Activated naive CD4-positive, alpha-beta T cell treated with anti-CD3 and anti-CD28 coated beads, Interleukin-2, amount 50 U/mL, for 72 hours (primary cell): ENCODE measurements at places on chromosomes 1 and 21. TPM values are rescaled to one million over a fixed set of nuclear protein-coding genes. Genes with fewer than 3 reads are reported as not detected.

GRCh38 chr1:175520186-175520585 is 223.2 kb downstream of the TNR start:
- DNase-seq = no peak

GRCh38 chr1:29756085-29756484 is 519.8 kb downstream of the PTPRU start:
- no peak for DNase-seq

- no peak for DNase-seq
Measured at GRCh38 chr1:220974431-220974830, 95.2 kb downstream of the HLX start.

DNA sequence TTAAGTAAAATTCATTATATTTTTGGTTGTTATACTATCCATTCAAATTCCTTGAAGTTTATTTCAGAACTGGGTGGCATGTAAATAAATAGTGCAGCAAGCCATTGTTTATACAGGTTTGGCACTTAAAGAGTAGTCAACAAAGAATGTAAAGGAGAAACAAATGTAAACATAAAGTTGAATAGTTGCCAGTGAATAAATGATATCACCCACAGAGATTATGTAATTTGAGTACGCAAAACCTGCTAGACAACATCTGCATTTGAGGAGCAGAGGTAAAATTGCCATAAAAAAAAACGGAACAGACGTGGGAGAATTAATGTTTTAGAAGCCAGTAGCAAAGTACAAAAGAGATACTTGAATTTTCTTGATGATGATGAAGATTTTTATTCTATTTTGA is 111.6 kb downstream of the ADGRL2 start:
- no peak for DNase-seq

GRCh38 chr1:4590756-4591155 is 63.7 kb upstream of the AJAP1 start:
- no peak for DNase-seq

DNA sequence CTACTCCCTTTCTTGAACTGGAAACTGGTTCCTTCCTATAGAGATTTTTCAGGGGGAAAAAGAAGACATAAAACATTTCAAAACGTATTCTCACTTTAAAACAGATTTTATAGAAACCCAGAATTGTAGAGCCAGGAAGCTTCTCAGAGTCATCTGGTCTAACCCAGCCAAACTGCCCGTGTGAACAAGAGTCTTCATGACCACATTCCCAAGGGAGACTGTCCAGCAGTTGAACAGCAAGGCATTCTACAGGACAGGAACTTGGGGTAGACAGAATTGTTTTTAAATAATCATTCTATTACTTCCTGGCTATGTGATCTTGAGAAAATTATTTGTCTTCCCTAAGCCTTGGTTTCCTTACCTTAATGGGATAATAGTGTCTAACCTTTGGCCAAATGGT is 163.5 kb upstream of the IVNS1ABP start:
- no peak for DNase-seq

DNA sequence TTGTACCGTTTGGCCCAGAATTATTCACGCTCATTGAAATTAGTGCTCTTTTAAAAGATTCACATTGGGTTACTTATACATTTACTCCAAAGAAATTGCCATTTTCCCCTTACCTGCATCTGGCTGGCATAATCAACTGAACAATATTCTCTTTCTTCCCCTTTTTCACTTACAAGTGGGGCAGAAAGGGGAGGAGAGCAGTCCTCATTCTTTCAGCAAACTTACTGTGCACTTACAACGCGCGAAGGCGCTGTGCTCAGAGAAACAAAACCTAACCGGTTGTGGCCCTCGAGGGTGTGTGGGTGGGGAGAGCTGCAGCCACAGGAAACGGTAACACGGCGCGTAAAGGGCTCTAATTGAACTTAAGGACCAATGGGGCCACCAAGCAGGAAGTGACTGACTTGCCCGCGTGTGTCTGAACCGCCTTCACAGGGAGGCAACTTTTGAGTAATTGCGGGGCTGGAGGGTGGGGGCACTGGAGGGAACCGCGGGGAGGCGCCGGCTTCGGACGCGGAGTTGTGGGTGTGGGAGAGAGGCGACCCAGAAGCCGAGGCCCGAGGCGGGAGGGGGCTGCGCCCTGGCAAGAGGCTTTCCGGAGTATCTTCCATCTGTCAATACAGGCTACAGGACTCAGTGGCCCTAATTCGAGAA is 693 bp upstream of the PNRC2 start:
- DNase-seq = peak; percentile 87

GRCh38 chr1:222286011-222286410 is 261.9 kb downstream of the HHIPL2 start:
- DNase-seq = no peak

DNA sequence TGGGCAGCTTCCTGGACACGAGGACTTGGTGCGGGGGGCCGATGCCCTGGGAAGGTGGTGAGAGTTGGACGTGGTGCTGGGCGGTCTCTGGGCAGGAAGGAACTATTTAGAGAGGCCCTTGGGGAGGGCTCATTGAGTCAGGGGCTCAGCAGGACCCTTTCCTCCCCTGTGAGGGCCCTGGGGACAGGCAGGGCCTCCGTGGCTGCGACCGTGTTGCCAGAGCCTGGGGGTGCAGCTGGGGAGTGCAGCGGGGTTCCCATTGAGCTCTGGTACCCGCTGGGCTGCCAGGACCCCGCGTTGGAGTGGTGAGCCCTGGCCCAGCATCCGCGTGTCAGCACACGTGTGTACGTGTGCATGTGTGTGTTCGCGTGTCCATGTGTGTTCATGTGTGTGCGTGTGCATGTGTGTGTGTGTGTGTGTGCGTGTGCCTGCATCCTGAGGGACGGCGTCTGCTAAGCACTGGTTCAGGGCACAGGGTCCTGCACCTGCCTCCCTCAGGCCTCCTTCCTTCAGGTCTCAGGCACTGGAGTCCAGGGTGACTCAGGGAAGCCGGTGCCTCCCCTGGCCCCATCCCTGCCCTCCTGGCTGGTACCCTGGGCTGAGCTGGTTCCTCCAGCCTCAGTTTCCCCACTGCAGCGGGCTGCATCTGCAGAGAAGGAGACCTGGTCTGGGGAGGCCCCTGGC is 10.7 kb downstream of the RNF223 start:
- DNase-seq = no peak

DNA sequence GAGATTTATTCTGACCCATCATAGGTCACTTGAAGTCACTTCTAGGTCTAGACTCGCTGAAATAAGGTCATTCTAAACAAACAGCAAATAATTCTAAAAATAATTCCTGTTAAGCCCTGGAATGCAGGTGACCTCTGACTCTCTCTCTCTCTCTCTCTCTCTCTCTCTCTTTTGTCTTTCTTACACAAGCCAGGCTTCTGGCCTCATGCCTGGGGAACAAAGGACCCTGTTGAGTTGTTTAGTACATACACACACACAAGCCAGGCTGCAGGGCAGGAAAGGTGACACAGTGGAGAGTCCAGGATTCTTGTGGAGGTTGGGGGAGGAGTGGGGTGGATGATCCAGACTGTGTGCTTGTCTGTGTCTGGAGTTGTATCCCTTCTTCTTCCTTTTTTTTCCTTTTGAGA is 4.0 kb upstream of the MEX3A start:
- DNase-seq = no peak

DNA sequence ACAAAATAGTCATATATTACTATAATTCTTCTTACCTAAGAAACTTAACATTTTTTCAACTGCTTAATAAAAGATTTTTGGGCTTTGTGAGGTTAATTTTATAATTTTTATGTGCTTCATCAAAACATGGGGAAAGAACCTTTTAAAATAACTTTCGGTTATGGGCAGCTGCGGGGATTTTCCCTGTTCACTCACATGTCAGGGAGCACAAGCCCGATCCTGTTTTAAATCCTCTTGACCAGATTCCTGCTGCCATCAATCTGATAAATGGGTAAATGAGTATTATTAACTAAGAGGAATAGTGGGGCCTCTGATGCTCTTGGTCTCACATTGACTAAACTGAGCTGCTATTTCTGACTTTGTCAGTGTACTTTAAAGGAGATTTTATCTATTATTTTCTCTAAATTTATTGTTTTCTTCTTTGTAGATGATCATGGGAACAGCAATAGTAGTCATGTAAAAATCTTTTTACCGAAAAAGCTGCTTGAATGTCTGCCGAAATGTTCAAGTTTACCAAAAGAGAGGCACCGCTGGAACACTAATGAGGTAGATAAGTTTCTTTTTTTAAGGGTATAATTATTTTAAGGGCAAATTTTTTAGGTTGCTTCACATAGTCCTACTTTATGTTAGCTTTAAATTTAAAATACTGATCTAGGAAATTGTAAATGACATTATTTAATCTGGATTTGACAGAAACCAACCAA is 39.6 kb downstream of the CAMTA1 start:
- no peak for DNase-seq

GRCh38 chr1:41385398-41386195 is 24.4 kb downstream of the FOXO6 start:
- no peak for DNase-seq

GRCh38 chr1:31414980-31415370 is 2.0 kb downstream of the SERINC2 start:
- DNase-seq = no peak

DNA sequence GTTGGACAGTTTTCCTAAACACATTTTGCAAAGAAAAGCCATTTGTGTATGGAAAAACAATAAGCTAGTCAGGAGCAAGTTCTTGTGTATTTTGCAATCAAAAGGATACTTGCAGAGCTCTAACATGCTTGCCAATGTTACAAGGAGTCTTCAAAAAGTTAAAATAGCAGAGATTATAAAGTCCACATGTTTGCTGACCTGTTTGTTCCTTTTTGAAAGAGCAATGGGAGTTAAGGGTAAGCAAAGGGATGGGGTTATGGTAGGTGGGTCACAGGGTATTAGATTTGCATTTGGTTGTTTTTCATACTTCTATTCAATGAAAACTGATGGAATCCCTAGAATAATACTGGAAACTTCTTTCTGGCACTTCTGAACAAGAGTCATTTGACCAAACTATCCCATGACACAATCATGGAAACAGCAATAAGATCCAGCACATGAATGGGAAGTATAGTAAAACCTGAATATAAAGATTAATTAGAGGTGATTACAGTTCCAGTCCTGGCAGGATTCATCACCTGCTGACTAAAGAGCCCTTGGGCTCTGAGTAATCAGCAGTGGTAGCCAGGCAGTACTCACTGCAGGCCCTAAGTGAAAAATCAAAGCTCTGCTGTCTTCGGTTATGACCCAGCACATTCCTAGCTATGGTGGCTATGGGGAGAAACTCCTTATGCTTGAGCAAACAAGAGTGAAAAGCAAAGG is 27.1 kb upstream of the ZC3H11B start:
- DNase-seq = no peak

- no peak for DNase-seq
Measured at GRCh38 chr1:226425004-226425378, 17.1 kb upstream of the PARP1 start.

DNA sequence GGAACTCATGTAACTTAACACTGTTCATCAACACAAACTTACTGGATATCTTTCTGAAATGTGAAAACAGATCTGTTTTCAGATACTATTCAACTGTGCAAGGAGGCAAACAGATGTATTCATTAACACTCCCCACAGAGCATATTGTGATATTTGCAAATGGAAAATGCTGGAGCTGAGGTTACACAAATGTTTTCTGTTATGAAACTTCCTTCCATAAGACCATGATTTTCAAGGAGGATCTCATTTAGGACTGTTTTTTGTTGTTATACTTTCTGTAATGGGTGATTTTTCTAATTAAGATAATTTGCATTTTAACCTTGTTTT is 56.1 kb downstream of the GABPA start:
- no peak for DNase-seq

DNA sequence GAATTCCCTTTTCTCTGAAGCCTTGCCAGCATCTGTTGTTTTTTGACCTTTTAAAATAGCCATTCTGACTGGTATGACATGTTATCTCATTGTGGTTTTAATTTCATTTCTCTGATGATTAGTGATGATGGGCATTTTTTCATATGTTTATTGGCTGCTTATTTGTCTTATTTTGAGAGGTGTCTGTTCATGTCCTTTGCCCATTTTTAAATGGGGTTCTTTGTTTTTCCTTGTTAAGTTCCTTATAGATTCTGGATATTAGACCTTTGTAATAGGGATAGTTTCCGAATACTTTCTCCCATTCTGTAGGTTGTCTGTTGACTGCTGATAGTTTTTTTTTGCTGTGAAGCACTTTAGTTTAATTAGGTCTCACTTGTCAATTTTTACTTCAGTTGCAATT is 54.0 kb upstream of the C1orf185 start:
- DNase-seq = no peak

- DNase-seq = no peak
Measured at GRCh38 chr1:241235256-241235897, 121.6 kb downstream of the RGS7 start.

CDK18 gene
- total RNA-seq = 5.9 TPM

HCRTR1 gene
- not detected for total RNA-seq

ZNF593OS gene
- total RNA-seq = not detected

WLS gene
- total RNA-seq = not detected

SYT2 gene
- total RNA-seq = not detected

S100A11 gene
- total RNA-seq = 272 TPM

FLVCR1 gene
- 9.1 TPM for total RNA-seq

OR2T35 gene
- total RNA-seq = not detected

ELAPOR1 gene
- 5.7 TPM for total RNA-seq

SPRR2F gene
- total RNA-seq = not detected

KRTAP13-2 gene
- total RNA-seq = not detected
